ENCODE measurements at places on chromosomes 5 and 9.

- DNase-seq: no peak
Observed at GRCh38 chr5:135269199-135269598, 129.8 kb downstream of the MACROH2A1 start.

DNA sequence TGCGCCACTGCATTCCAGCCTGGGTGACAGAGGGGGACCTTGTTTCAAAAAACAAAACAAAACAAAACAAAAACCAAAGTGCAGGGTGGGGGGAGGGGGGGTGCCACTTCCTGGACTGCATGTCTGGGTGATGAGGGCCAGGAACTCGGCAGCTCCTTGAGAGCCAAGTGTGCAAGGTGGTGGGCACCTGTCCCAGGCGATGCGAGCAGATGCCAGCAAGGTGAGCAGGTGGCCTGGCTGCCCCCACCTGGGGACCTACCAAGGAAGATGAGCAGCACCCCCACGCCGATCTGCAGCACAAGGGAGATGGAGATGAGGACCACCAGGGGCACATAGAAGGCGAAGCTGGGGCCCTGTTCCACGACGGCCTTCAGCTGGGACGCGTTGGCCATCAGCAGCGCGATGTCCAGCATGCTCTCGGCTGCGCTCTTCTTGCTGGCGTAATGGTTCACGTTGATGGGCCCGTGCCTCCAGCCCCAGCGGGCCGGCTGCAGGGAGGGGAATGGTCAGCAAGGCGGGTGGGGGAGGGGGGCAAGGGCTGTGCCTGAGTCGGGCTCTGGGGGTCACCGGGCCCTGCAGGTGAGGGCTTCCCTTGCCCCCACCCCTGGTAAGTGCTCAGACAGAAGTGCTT, 7.8 kb downstream of the NINJ1 start:
- no peak for DNase-seq

- DNase-seq: no peak
Observed at GRCh38 chr5:180433032-180433422, 61.2 kb upstream of the CNOT6 start.

DNA sequence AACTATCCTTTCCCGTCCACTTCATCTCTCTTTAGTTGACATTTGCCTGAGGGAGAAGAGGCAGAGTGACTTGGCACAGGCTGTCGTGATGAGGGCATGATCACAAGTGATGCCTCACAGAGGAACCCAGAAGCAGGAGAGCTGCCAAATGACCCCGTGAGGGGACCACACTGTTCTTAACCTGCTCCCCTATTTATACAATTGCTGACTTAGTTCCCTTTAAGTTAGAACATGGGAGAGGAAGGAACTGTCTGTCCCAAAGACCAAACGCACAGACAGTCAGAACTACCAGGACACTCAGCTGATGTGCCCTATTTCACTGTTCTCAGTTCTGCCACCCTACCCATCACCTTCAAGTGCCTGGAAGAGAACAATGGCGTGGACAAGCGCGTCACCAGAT, 73.7 kb downstream of the SLC1A3 start:
- no peak for DNase-seq

GRCh38 chr5:14753292-14753691, 88.8 kb downstream of the OTULIN start:
- DNase-seq: no peak

DNA sequence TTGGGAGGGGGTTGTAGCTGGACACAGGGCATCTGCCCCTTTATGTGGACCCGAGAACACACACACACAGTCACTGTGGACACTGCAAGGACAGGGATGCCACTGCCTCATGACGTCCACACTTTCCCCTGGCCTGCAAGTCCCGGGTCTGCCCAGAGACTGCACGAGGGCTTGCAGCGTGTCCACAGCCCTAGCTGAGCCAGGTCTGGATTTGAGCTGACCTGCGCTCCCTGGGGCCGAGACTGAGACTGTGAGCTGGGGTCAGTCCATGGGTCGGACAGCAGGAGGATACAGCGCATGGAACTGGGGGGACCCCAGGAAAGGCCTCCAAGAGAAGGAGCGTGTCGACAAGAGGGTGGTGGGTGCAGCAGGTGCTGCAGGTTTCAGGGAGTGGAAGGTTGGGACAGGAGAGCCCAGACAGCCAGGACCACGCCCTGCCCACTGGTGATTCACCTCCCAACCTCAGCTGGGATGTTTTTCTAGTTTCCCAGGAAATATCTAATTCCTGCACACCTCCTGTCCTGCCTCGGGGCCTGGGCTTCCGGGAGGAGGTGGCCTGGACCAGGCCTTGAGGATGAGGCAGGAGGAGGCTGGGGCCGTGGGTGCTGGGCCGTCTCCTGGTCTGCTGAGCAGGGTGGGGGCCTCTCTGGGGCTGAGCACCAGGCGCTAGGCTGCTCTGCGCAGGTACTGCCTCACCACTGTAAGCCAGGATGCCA, 806 bp upstream of the RNF224 start:
- no peak for DNase-seq

- no peak for DNase-seq
Observed at GRCh38 chr5:180323941-180324600, 29.1 kb downstream of the GFPT2 start.

DNA sequence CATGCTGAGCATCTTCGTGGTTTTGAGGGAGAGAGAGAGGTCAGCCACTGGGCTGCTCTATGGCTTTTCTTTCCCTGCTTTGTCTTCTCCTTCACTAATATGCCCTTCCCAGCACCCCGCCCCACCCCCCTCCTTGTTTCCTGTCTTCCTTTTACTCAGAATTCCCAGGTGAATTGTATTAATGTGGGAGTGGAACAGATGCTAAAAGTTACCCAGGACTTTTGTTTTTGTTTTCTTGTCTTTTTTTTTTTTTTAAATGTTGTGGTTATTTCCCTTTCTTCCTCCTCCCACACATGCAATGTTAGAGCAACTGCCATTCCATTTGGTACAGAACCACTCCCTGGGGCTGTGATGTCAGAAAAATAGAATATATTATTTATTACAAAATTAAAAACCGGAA, 442.7 kb upstream of the CD180 start:
- no peak for DNase-seq

DNA sequence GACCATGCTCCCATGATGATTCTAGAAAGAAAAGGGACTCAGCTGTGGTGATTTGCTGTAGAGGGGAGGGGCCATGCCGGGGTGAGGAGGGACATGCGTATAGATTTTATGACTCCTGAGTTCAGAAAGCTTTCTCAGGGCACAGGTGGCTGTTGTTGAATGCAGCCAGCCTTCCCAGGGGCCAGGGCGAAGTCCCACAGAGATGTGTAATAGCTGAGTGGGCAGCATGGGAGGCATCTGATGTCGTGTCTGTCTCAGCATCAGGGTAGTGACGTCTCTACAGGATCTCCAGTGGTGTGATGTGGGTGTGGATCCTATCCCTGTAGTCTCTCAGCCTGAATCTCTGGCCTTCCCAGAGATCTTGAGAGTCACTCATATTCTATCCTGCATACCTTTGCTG, 7.8 kb upstream of the BOD1 start:
- DNase-seq: no peak

GRCh38 chr9:118306801-118307200, 602.6 kb downstream of the TLR4 start:
- DNase-seq: no peak

DNA sequence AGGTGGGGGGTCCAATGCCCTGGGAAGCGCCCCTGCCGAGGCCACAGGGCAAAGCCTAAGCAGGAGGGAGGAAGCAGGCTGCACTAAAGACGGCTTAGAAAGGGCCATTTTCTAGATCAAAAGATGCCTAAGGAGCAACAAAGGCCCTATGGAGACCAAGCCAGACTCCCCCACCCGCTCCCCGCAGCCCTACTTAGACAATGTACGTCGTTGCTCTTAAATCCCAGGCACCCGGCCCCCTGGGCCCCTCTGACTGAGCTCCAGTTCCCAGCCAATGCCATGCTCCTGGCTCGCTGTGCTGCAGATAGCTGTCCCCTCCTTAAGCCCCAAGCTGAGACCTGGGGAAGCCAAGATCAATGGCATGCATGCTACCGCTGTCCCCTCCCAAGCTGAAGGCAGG, 10.3 kb downstream of the IPPK start:
- no peak for DNase-seq

- no peak for DNase-seq
Observed at GRCh38 chr9:132833550-132834121, 44.4 kb downstream of the AK8 start.

DNA sequence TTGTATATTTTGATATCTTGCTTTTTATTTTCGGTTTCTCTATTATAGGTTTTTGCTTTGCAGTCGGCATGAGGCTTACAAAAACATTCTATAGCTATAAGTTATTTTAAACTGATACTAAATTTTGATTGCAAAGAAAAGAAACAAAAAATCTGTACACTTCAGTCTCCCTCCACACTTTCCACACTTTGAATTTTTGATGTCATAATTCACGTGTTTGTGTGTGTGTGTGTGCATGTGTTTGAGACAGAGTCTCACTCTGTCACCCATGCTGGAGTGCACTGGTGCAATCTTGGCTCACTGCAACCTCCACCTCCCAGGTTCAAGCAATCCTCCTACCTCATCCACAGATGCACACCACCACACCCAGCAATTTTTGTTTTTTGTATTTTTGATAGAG, 124.9 kb downstream of the MRPS30 start:
- no peak for DNase-seq

- DNase-seq: no peak
Observed at GRCh38 chr5:192691-192969, 1.3 kb downstream of the LRRC14B start.

DNA sequence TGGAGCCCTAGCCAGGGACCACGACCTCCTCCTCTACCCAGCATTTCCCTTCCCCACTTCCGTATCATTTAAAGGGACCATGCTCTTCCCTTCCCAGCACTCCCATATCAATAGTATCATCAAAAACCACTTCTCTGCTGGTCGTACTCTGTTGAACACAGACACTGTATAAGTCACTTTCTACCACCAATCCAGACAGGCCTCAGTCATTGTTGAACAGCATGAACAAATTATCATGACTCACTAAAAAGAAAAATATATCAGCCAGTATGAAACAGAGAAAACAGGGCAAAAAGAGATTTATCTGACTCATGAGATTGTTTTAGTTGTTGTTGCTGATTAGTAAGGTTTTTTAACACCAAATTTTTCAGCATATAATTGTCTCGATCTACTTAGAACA, 89.8 kb downstream of the CDKN2A start:
- peak; percentile 6 for DNase-seq

DNA sequence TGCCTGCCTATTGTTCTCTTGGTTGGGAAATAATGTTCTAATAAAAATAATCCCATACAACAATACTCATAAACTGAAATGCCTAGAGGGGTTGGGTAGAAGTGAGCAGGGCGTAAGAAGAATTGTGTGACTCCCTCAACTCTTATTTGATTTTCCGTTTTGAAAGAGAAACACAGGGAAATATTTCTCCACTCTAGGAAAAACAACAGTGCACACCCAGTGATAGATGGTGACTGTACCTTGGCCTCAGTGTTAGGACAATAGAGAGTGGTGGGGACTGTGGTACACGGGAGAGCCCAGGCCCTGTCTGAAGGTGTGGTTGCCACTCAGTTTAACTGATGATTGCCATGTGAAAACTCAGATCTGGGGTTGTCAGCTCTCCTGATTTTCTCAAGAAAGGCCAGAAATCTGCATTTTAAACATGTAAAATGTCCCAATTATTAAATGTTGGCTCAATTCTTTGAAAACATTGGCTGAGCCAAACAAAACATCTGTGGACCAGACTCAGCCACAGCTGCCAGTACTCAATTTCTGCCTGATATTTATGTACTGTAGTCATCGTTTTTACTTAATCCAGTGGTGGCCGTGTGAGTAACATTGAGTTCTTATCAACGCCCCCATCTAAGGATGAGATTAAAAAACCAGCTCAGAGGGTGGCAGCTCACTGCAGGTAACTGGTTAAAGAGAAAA, 103.8 kb upstream of the ZNF618 start:
- peak; percentile 44 for DNase-seq

GRCh38 chr5:111439473-111440075, 72.8 kb downstream of the STARD4 start:
- no peak for DNase-seq

DNA sequence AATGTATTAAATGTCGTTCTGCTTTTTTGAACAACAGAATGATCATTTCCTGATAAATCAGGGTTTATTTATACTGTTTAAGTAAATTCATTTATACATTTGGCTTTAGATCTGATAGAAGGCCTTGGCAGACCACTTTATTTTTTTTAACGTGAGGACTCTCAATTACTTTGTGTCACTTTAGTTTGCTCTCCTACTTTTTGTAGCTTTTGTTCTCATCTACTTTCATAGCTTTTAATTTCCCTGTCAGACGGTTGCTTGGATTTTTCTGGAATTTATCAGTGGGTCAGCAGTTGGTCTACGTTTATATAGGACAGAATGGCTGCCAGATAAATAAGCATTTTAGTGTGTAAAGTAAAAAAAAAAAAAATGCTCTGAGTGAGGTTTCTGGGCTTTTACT, 902.3 kb upstream of the DMAC1 start:
- no peak for DNase-seq

Data from amniotic stem cell (primary cell).